Fibroblast of skin of back (primary cell): ENCODE measurements at places on chromosomes 2 and 18.
A peak's percentile ranks its signal among the peaks of the same experiment; 100 is the strongest.

GRCh38 chr18:9608298-9608697 is 6.1 kb downstream of the PPP4R1 start:
- DNase-seq, result peak; percentile 12

- peak; percentile 66 for DNase-seq
These were observed 148.7 kb upstream of the DSEL start for GRCh38 chr18:67665266-67665665.

DNA sequence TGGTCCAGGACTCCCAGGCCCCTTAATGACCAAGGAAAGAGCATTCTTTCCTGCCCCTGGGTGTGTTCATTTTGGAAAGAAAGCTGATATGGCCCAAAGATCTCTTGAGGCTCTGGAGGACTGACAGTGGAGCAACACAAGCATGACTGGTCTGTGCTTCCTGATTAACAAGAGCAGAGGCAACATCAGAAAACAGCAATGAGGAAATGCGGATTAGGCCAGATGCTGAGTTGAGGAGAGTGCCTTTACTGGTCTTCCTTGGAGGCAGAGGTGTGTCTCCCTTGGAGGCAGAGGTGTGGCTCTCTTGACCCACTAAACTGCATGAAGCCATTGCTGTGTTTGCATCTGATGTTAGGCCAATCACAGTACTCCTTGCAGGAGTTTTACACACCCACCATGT is 19.9 kb downstream of the IL36B start:
- DNase-seq, result no peak

DNA sequence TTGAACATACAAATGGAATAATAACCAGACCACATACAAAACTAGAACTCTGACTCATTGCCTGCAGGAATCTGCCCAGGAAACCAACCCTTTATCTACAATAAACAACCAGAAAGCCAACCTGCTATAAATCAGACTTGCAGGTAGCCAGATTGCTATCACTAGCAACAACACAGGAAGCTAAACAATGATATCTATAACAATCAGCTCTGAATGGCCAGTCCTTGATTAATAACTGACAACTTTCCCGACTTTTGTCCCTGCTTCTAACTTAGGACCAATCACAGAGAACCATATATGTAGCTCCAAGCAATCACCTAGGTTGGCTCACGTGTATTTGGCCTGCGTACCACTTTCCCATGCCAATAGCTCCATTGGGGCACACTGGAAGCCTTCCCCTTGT is 470.8 kb downstream of the RIT2 start:
- DNase-seq, result no peak

DNA sequence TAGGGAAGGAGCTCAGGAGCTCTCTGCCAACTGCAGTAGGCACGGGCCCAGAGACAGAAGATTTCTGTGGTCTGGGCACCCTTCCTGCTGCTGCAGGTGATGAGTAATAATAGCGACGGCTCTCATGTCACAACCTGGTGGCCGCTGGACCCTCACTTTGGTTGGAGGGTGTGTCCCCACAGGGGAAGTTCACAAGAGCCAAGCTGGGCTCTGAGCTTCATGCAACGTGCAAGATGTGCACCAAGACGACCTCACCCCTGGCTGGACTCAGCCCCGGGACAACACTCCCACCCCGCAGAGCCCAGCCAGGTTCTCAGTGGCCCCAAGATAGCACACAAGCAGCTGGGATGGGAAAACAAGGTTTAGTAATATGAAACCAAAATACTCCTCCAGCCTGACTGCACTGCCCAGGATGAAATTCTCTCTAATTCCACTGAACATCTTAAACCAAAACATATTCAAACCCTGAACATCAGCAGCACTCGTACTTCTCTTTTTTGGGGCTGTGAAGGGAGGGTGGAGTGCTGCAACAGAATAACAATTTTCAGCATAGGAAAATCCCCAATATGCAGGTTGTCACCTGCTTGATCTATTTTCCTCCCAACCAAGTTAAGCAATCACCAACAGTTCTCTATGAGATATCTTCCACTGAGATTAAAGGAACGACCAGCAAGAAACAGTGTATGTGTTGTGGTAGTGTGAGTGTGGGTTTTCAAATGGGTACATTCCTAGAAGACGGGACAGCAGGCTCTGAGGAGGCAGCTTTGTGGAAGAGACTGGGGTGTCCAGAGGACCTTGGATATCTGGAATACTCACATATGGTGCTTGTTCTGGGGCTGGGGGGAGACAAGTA is 26.5 kb downstream of the BCL2 start:
- DNase-seq, result no peak

DNA sequence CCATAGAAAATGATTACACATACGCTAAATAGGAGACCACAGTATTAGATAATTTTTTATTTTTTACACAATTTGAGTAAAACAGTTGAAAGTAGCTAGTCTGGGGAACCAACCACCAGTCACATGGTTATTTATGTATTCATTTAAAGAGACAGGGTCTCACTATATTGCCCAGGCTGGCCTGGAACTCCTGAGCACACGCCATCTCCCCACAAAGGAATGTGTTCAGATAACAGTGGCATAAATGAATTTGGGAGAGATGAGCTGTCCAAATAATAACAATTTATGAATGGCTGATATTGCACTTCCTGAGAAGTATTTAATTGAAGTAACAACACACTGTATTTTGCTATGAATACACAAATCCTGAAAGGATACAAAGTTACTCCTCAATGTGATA is 39.7 kb downstream of the KIDINS220 start:
- peak; percentile 69 for DNase-seq

- DNase-seq, result peak; percentile 58
These were observed 3.0 kb upstream of the SKOR2 start for GRCh38 chr18:47254341-47254939.

GRCh38 chr2:209141142-209141541 is 282.7 kb upstream of the MAP2 start:
- DNase-seq, result no peak

DNA sequence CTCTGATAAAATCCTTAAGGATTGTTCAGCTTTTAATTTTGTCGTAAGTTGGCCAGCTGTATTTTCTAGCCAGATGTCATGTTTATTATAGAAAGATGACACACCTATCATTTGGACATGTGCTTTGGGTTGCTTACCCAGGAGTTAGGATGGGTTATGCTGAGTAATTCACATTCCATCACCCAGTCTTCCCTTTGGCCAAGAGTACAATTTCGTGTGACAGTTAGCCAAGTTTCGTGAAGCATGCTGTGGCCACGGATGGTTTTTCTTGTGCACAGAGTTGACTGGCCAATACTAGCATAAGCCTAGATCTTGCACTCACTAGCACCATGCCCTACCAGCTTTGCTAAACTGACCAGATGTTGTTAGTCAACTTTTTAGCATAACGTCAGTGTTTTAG is 5.8 kb downstream of the MAPRE3 start:
- DNase-seq, result no peak

GRCh38 chr2:206255003-206255402 is 19.5 kb upstream of the ZDBF2 start:
- DNase-seq, result no peak
